ENCODE measurements at places on chromosomes 6 and 20.
A peak's percentile ranks its signal among the peaks of the same experiment; 100 is the strongest.

- no peak for DNase-seq
Observed at GRCh38 chr6:82693094-82693493, 329.5 kb downstream of the TPBG start.

GRCh38 chr20:33561692-33562601 lies 72.1 kb downstream of the CBFA2T2 start:
- DNase-seq, result peak; percentile 85

DNA sequence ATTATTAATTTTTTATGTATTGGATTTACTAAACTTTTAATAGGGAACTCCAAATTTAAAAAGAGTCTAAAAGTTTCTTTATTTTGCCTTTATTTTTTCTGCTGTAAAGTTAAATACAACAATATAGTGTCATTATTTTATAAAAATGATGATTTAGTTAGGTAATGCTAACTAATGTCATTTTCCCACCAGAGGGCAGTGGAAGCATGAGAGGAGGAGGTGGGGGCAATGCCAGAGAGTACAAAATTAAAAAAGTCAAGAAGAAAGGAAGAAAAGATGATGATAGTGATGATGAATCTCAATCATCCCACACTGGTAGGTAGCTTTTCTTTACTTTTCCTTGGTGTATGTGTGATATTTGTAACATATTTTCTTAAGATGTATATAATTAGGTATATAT lies 20.2 kb upstream of the FHL5 start:
- DNase-seq, result no peak

GRCh38 chr20:6238421-6238820 lies 115.6 kb upstream of the FERMT1 start:
- DNase-seq, result no peak

DNA sequence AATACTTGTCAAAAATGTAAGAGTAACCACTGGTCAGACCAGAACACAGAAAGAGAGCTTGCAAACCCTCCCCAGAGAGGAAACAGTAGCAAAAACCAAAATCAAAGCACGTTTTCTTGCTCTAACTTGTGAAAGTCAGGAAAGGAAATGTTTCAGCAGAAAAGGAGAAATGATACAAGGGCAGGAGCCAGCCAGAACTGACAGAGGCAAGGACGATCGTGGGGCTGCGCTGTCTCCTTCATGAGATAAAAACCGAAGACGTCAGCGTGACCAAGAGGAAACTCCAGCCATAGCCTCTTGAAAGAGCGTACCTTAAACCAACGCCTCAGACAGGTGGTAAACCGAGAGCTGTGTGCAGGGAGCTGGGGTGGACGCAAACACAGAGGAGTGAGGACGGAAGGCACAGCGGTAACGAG lies 27.5 kb downstream of the LAMA5 start:
- no peak for DNase-seq

DNA sequence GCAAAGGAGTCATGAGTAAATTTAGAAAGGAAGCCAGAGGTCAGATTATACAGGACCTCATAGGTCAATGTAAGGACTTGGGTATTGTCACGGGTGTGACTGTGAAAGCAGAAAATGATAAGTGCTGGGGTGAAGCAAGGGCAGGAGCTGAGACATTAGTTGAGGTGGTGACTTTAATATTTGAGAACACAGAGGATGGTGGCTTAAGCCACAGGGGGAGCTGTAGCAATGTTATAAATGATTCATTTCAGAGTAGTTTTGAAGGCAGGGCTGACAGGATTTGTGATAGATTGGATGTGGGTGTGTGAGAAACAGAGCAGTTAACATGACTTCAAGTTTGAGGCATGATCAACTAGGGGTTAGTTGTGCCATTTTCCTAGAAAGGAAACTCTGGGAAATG lies 659.9 kb downstream of the EPM2A start:
- no peak for DNase-seq

- peak; percentile 52 for DNase-seq
Observed at GRCh38 chr6:106513808-106514582, 115.3 kb downstream of the RTN4IP1 start.

DNA sequence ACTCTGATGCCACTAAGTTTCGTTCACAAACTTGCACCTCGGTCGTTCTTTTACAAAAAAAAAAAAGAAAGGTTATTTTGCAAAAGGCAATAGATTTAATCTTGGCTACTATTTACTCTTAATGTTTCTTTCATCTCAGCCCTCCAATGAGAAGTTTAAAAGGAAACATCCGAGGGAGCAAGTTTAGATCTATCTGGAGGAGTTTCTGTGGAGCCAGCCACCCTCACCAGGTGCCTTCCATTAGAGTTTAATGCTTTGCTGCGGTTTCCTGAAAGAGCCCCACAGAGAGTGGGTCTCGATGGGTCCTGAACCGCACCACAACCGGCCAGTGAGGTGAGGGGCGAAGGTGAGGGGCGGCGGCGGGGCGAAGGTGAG lies 632 bp downstream of the PRKN start:
- DNase-seq, result peak; percentile 3

- DNase-seq, result no peak
Observed at GRCh38 chr20:4813863-4814695, 92.4 kb downstream of the PRND start.

GRCh38 chr6:131191590-131191989 lies 56.3 kb downstream of the AKAP7 start:
- no peak for DNase-seq

GRCh38 chr6:21560249-21560648 lies 33.3 kb upstream of the SOX4 start:
- DNase-seq, result no peak

- no peak for DNase-seq
Observed at GRCh38 chr6:112325444-112325843, 21.7 kb upstream of the RFPL4B start.

- DNase-seq, result peak; percentile 44
Observed at GRCh38 chr6:27693766-27694546, 218.2 kb downstream of the OR2B2 start.

DNA sequence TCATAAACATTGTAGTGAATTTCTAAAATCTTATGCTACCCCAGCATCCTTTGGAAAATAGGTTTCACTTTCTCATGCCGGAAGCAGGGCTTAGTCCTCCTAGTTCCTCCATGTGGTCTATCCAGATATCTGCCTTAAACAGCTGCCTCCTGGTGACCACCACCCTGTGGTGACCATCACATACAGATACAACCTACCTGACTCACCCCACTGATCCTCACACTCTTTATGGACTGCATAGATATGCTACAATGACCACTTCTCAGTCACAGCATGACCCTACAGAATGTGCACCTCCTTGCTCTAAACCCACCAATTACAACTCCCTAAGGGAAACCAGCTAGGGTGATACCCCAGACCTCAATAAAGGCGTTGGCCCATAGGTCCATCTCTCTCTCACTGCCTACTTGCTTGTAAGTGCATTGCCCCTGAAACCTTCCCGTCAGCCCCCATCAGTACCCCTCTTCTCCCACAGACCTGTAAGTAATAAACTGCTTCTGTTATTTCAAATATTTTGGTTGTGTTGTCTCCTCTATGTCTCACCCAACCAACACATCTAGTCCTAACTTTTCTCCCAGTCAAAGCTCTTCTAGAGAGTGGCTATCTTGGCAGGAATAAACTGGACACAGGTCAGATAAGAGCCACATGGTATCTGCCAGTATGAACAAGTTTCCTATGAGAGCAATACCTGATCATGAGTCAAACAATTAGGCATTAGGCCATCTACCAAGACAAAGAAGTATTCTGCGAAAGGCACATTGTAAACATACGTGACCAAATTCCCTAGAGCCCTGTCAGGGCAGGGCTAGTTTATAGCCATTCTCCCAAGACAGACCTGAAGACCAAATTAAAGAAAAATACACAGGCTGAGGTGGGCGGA lies 39.4 kb upstream of the PLEKHG1 start:
- DNase-seq, result no peak

DNA sequence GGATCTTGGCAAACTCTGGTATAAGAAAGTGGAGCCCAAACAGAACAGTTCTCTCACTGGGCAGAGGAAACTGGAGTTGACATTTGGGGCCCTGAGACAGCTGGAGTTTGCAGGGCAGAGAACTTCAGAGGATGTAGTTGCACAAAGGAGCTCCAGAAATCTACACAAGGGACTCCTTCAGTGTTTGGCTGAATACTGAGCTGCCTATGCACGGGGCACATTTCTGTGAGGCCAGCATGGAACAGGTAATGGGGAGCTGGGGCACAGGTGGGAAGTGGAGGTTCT lies 169.3 kb downstream of the ANKRD60 start:
- DNase-seq, result no peak

GRCh38 chr6:113671421-113671820 lies 185.7 kb upstream of the MARCKS start:
- DNase-seq, result no peak

GRCh38 chr6:136920216-136920615 lies 1.9 kb upstream of the SLC35D3 start:
- no peak for DNase-seq

- DNase-seq, result no peak
Observed at GRCh38 chr20:37869334-37869861, 33.5 kb upstream of the VSTM2L start.

DNA sequence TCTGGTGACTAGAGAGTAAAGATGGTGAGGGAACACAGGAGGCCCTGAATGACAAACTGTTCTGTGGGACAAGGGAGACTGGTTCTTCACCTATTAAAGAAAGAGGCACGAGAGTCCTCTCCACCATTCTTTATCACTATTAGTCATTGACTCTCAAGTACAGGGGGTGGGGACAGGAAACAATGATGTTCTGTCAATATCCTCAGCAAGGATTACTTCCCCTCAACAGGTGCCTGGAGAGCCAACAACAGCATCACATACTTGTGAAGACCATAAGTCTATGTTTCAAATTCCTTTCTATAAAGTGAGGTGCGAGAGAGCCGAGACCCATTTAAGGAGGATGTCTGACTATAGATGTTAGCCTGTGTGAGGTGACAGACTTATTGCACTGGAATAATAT lies 72.4 kb upstream of the TBC1D7 start:
- no peak for DNase-seq
